ENCODE measurements at places on chromosomes 7 and 10.

- DNase-seq, result peak; percentile 37
These were observed 50.8 kb downstream of the C10orf120 start for GRCh38 chr10:122648599-122649428.

DNA sequence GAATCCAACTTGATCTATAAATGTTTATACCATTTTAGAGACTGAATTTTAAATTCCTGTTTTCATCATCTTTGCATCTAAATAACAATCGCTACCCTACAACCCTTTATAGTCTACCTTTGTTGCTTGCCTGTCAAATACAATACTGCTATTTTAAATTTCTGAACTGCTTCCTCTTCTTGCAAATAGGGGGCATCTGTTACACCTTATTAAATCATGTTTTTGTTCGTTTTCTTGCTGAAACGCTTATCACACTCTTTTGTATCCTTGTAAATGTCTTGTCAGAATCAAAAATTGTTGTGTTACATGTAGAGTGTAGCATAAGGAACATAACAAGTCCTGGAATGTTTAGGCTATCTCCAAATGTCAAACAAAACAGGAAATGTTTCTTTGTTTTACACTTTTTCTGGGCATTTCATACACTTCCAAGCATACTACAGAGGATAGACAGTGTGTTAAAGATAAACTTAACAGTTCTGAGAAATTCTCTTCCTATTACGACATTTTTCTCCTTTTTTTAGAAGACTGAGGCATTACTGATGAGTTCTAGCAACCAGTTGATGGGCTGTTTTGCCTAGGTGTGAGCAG is 281.3 kb downstream of the GPR158 start:
- DNase-seq, result no peak

DNA sequence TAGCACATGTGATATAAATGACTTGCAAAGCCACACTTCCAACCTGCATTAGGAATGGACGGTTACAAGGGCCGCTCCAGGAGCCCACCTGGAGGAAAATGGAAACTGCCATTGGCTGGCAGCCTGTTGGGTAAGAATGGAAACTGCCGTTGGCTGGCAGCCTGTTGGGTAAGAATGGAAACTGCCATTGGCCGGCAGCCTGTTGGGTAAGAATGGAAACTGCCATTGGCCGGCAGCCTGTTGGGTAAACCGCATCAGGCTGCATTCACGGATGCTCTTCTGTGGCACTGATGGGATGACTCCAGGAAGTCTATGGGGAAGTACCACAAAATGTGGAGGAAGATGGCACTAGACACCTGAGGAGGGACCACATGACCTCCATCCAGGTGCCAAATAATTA is 143.1 kb downstream of the DPP6 start:
- DNase-seq, result no peak

- peak; percentile 59 for DNase-seq
These were observed 401.9 kb downstream of the SORCS3 start for GRCh38 chr10:105042906-105043552.
